Right ventricle myocardium inferior (tissue), 1 donor: ENCODE measurements at places on chromosomes 2 and 18. TPM values are rescaled to one million over a fixed set of nuclear protein-coding genes. Genes with fewer than 3 reads are reported as not detected.

The DTYMK gene
- total RNA-seq: 11.1 TPM

The RNU2-63P gene
- total RNA-seq: not detected

The MOGAT1 gene
- 0.38 TPM for total RNA-seq

The BCL11A gene
- total RNA-seq: 37.5 TPM

The FBXO36 gene
- total RNA-seq: 0.62 TPM

The MEP1B gene
- not detected for total RNA-seq

- no peak for DNase-seq
Observed at GRCh38 chr2:173359231-173359630, 4.6 kb downstream of the CDCA7 start.

DNA sequence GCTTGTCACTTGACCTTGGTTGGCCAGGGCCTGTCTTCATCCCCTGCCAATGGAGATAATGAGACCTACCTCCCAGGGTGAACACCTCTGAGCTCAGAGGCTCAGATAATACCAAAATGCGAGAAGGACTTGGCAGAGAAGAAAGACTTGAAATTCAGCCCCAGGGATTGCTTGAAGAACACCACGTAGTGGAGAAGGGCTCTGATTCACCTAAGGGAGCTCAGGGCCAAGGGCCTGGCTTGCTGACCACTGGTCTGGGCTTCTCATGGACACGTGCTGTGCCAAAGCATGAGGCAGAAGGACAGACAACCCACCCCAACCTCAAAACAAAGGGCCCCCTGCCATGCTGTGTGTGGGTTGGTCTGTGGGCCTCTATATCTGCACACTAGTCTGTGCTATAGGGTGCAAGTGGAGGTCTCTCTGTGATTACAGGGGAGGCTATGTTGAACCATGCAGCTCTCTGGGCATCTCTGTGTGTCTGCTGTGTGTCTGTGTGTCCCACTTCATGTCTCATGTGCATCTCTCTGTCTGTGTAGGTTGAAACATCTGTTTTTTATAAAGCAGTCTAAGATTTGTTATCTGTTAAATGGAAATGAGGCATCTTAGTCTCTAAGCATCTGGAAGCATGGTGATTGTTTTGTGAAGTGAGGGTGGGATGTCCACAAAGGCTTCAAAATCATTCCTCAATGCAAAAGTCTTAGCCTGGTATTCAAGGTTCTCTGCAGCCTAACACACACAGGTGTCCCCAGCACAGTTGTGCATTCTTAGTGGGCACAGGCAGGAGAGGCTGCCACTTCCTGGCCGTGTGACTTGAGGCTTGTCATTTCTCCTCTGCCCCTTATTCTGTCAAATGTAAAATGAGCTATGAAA lies 61.0 kb upstream of the EPAS1 start:
- no peak for DNase-seq

DNA sequence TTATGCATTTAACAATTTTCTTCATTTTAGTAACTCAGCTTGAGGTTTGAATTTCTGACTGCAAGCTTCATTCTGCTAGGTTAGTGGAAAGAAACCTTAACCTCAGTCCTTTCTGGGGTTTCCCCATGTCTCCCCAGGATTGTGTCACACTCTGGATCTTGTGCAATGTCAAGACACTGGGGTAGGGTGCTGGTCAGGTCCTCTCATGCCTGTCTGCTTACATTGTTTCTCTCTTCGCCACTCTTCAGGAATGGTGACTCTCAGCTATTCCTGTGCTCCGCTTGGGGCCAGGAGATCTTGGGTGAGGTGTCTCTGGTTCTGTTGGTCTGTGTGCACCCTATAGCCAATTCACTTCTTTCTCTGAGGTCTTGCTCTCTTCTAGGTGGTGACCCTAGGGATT lies 23.9 kb downstream of the CTLA4 start:
- no peak for DNase-seq

- no peak for DNase-seq
Observed at GRCh38 chr2:101884423-101884822, 107.3 kb upstream of the IL1R2 start.

GRCh38 chr2:145197944-145198343 lies 678.0 kb upstream of the ZEB2 start:
- DNase-seq: no peak

DNA sequence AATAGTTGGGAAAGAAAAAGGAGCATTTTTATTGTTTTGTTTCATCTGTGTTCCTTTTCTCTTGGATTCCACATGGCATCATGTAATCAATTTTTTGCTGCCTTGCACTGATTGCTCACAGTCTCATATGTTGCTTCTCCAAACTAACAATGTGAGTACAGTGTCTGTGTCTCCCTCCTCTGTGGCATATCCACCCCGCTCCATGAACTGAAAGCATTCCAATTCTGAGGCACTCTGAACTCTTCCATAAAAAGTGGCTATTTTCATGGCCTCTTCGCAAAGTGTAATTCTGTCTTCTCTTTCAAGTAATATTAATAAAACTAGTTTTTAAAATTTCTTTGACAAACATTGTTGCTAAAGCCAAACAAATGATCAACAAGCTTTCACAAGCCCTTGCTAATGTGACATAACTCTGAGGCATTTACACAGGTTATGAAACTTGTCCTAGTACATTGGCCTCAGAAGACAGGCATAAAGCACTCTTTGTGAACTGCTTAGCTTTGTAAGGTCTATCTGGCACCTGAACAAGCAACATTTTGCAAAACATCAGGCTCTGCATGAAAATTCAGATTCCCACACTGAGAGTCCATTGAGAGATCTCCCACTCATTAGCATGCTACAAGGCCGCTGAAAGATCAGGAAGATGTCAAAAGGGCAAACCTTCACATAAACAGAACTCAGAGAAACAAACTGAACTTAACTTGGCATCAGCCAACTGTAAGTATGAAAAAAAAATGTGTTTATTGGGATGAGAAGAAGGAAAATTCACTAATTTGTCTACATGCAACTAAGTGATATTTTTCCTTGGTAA lies 33.0 kb downstream of the GPR75 start:
- DNase-seq: no peak

DNA sequence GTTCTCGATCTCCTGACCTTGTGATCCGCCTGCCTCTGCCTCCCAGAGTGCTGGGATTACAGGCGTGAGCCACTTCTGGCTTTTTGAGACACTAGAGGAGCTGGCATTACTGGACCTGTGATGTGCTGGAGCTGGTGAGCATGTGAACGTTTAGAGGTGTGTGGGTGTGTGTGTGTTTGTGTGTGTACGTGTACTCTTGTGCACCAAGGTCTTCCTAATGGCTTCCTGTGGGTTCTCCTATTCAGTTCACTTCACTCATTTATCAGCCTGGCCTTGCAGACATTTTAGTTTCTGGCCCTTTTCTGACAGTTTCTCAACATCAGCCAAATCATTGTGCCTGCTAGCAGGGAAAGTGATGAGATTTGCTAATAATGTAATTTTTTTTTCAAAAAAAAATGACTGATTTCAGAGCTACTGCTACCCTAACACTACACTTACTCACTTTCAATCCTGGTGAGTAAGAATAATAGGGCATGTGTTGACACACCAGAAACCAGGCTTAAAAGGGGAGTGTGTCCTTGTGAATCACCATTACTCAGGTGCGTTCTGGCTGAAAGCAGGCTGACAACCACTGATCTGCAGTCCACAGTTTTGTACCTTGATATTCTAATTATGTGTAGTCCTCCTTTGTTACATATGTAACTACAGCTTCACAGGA lies 41.0 kb upstream of the ACTR3 start:
- DNase-seq: no peak

GRCh38 chr2:15626967-15627366 lies 35.3 kb downstream of the DDX1 start:
- no peak for DNase-seq

- DNase-seq: peak; percentile 37
Observed at GRCh38 chr2:42848265-42848664, 55.9 kb upstream of the HAAO start.

GRCh38 chr2:142472382-142472781 lies 341.6 kb upstream of the LRP1B start:
- DNase-seq: no peak

DNA sequence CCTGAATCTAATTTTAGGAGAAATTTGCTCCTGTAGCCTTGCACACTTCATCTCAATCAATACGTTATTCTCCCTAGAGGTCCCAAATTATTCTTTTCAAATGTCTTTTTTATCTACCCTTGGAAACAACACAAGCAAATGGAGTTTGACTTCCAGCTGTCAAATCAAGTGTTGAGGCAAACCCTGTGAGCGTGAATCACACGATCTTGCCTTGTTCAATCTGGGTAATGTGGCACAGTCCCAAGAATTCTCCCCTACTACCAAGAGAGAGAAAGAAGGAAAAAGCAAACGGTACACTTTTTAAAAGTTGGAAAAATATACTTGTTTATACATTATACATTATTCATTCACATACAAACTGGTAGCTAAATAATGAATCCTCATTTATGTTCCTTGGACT lies 2035.3 kb upstream of the CELF4 start:
- no peak for DNase-seq

DNA sequence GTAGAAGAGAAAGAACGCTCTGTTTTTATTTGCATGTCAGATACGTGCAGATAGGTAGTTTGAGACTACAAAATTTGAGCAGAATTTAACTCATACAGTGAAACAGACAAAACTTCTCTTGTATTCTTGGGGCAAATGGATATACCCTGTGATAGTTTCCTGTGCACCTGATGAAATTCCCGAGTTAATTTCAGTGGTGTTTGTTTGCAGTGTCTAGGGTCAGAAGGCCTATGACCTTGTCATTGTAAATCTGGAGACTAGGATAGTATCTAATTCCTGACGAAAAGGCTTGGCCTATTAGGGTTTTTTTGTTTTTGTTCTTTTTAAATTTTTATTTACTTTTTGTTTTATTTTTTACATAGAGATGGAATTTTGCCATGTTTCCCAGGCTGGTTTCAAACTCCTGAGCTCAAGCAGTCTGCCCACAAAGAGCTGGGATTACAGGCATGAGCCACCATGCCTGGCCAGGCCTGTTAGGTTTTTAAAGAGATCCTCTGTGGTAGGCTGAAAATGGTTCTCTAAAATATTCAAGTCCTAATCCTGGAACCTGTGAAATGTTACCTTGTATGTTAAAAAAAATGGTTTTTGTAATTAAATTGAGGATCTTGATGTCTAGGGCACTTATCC lies 17.6 kb downstream of the LCLAT1 start:
- no peak for DNase-seq

GRCh38 chr18:79396431-79397246 lies 909 bp downstream of the NFATC1 start:
- peak; percentile 84 for DNase-seq

DNA sequence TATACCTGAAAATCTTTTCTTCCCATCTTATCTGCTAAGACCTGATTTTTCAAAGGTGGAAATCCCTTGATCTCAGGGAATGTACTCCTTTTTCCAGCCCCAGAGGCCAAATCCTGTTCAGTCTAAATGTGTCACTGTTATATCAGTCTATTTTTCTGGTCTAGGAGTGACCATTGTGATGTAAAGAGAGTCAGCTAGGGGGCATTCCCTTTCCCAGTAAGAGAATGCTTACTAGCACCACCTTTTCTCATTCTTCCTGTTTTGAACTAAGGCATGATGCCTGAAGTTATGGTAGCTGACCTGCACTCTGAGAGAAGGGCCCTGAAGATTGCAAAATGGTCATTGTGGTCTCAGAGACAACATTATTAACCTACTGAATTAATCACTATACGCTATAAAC lies 124.1 kb upstream of the XIRP2 start:
- no peak for DNase-seq

DNA sequence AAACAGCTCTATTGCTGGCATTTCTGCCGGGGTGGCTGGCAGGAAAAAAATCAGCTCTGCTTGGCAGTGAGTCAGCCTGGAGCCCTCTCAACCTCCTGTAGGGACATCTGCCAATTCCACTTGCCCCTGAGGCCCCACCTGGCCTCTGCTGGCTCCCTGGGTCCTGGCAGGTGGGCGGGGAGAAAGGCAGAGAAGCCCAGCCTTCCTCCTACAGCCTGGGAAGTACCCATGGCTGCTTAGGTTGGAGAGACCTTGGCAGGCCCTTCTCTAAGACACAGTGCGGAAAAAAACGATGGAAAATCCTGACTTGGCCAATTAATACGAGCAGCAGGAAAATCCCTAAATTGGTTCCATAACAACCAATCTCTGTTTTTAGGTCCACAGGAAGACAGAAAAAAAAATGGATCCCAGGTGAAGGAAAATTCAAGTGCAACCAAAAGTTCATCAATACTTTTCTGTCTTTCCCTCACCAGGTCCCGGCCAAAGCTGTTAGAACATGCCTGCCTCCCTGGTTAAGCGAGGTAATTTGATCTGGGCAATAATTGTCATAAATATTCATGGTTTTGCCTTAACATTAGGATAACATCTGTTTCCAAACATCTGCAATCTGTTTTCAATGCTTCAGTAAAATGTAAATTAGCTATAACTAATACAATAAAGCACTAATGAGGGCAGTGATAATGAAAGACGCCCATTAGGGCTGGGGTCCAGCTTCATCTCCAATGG lies 245.9 kb downstream of the TFCP2L1 start:
- DNase-seq: no peak

- DNase-seq: no peak
Observed at GRCh38 chr2:69566669-69567068, 76.9 kb downstream of the AAK1 start.

GRCh38 chr2:126900646-126901319 lies 2.1 kb downstream of the TEX51 start:
- DNase-seq: no peak

DNA sequence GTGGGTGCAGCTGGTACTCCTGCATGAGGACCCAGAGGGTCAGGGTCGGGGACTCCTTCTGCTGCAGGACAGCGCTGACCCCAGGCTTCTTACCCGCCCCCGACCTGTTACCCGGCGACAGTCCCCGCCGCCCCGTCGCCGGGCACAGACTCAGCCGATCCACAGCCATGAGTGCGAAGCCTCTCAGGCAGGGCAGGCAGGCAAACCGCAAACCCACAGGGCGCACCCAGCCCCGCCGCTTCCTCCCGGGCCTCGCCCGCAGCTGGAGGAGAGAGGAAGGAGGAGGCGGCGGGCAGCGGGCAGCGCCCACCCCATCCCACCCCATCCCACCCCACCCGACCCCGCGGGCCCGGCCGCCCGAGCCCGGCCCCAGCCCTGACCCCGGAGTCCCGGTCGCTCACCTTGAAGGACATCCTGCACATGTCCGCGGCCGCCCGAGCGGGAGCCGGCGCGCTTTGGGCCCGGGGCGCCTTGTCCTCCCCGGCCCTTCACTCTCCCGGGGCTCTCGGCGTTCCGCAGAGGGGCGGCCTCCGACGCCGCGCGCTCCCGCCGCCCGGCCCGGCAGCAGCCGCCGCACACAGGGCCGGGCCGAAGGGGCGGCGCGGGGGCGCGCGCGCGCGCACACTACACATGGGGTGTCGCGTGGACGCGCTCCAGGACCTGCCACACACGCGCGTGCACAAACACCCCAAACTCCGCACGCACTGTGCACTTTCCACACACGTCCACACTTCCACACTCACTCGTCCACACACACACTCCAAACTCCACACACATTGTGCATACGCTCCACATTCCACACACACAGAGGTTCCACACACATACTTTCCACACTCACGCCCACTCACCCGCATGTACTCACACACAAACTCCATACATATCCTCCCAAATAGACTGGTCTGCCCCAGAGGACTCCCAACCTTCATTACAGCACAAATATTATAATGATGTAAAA lies at the start of gene ANKRD29:
TSS of gene ANKRD29 (minus strand) at position 603 of the 955 bp plus-strand sequence. CDS start at position 422, 181 bp downstream.
- peak; percentile 73 for DNase-seq

GRCh38 chr2:187403568-187404260 lies 44.3 kb downstream of the CALCRL start:
- DNase-seq: no peak
